H7 (cell line): ENCODE measurements at places on chromosomes 5 and 9. TPM values are rescaled to one million over a fixed set of nuclear protein-coding genes. Genes with fewer than 3 reads are reported as not detected.

DNA sequence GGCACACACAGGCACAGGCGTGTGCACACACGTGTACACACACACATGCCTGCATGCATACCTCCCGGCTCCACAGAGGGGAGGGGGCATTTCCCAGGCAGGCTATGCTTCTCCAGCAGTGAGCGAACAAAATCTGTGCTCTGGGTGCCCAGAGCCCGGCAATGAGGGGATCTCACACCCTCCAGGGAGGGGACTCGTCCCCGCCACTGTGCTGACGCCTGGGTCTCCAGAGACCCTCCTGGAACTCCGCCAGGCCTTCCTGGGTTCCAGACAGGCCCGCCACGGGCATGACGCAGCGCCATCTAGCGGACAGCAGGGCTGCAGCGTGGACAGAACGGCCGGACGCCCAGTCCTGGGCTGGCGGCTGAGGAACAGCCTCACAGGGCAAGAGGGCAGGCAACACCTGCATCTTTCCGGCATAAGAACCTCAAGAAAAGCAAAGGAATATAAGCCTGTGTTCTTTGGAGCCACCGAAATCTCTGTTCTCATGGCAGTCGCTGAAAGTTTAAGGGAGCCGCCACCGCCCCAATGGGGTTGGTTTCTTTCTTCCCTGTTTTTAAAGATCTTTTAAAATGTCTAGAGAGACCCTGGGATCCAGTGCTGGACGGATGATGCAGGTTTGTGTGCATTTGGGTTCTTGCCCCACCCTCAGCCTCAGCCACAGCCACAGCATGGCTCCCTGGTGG, 135.6 kb upstream of the PPP1R26 start:
- peak; percentile 97 for DNase-seq

GRCh38 chr9:121772600-121773285, 121.3 kb downstream of the DAB2IP start:
- no peak for DNase-seq

Gene ZNF608
- total RNA-seq = 58.7 and 61.6 TPM in 2 replicates

DNA sequence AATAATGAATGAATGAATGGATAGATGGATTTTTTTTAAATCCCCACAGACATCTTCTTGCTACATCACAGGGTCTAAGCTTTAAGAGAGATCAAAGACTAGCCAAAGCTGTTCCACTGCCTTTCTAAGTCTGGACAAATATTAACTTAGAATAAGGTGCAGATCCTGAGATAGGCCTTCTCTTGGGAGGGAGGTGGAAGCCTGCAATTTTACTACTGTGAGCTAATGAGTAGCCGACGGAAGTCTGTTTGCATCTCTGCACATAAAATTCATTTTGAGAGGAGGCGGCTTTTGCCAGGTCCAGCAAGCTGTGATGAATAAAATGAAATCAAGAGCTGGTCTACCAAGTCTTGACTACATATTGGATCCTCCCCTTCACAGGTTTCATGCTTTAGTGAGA, 484.9 kb downstream of the TMEM38B start:
- no peak for DNase-seq

Gene PTCD2
- total RNA-seq = 15.0 and 16.6 TPM in 2 replicates

Gene SPEF2
- 0.07 TPM in 1 of 2 replicates, not detected in the other for total RNA-seq

DNA sequence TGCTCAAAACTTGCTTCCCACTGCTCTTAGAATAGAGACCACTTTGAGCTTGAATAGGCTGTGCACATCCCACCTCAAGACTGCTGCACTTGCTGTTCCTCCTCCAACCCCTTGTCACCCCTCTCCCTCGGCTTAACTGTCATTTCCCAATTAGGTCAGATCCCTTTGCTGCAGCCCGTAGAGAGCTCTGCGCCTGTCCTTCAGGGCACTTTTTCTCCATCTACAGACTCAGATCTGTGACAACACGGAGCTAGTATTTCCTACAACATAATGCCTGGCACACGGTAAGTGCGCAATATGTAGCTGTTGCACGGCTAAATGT, 485 bp upstream of the HABP4 start:
- peak; percentile 62 for DNase-seq

Gene SLC6A18
- not detected in 2 replicates for total RNA-seq

- no peak for DNase-seq
Measured at GRCh38 chr9:97382099-97382718, 29.7 kb upstream of the TDRD7 start.

GRCh38 chr9:17905366-17905765, 326.5 kb downstream of the SH3GL2 start:
- DNase-seq = peak; percentile 13

Gene CDO1
- total RNA-seq = 9.2 and 9.9 TPM in 2 replicates

DNA sequence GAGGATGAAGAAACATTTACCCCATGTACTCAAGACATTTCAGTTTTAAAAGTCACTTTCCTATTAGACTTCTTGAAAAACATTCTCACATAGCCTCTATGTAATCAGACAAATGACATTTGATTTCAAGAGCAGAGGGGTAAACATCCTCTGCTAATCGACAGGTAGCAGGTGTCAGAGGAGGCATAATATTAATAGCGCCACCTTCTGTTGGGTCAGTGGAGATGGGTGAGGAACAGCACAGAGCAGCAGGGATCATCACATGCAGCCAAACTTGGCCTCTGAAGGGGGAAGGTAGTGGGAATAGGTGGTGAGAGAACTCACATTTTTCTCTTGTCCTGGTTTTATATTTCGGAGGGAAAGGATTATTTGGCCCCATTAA, 3.3 kb upstream of the LSM11 start:
- peak; percentile 72 for DNase-seq

GRCh38 chr9:108565651-108566378, 290.0 kb downstream of the ACTL7B start:
- peak; percentile 47 for DNase-seq

Gene NRG2
- total RNA-seq = 0.24 TPM in 1 of 2 replicates, not detected in the other

DNA sequence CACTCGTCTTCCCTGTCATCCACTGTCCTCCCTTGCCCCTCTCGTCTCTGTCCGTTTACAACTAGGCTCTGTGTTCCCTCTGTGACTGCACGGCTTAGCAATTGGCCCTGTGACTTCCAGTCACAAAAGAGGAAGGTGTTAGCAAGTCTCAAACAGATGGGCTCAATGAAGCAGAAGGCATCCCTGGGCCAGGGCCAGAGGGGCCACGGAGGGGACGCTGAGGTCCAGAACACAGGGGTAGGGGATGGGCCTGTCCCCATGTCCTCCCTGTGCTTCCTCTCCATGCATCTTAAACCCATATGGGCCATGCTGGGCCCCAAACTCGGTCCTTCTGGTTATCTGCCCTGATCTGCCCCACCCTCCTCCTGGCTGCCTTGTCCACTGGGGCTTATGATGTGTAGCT, at the start of gene CD72:
TSS of gene CD72 (minus strand) at position 89 of the 403 bp plus-strand sequence. CDS start 110 bp downstream, outside the sequence.
- peak; percentile 15 for DNase-seq

GRCh38 chr5:93800988-93801811, 59.8 kb upstream of the POU5F2 start:
- peak; percentile 11 for DNase-seq

DNA sequence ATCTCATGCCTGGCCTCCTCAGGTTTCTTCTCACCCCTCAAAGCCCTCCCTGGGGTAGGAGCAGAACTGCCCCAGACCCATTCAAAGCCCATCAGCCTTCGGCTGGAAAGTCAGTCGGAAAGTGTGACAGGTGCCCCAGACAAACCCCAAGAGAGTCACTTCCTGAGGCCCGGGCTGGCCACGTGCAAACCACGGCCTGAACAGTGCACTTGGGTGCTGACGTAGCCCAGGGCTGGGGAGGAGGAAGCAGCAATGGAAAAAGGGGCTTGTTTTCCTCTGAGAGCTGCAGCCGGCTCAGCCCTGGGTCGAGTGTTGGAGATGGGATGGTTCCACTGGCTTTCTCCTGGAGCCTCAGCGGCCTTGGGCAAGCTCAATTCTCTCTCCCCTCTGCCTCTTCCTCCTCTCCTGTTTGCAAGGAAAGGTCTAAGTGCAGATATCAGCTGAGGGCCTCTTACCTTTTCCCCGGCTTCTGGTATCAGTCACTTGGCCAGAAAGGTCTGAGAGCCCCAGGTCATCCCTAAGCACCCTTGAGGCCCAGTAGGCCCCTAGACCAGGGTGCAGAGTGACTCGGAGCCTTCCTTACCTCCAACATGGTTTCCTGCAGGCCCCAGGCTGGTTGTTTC, 5.9 kb upstream of the EGR1 start:
- DNase-seq = no peak

- peak; percentile 71 for DNase-seq
Measured at GRCh38 chr5:173315495-173316338, 12.5 kb downstream of the STC2 start.
